ENCODE measurements at places on chromosomes 5 and 9. TPM values are rescaled to one million over a fixed set of nuclear protein-coding genes. Genes with fewer than 3 reads are reported as not detected.

The NR5A1 gene
- polyA plus RNA-seq, result not detected

The DDX41 gene
- 57.3 TPM for polyA plus RNA-seq

The STK32A gene
- polyA plus RNA-seq, result 0.42 TPM

The PRR16 gene
- polyA plus RNA-seq, result 3.3 TPM

The PCDHGA4 gene
- 0.40 TPM for polyA plus RNA-seq

The KIF2A gene
- 4.5 TPM for polyA plus RNA-seq

The OLFM1 gene
- 13.0 TPM for polyA plus RNA-seq

All from psoas muscle (tissue), 8 donors.